ENCODE measurements at places on chromosomes 7 and 10.

GRCh38 chr7:51314726-51315125 is 1.9 kb downstream of the COBL start:
- DNase-seq, result no peak

DNA sequence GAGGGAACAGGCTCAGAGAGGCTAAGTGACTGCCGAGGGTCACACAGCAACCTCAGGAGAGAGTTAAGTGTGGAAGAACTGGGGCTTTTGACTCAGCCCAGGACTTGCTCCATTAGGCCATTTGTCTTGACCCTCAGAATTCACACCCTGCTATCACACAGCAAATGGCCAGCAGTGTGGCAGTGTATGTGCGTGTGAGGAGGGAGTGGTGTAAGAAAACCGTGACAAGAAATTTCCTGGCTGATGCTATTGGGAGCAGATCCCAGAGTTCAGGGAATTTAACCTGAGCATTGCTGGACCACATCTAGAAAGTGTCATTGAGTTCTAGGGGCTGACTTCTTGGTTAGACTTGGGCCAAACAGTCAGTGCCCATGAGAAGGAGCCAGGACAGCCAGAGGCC is 18.4 kb downstream of the VWA2 start:
- DNase-seq, result no peak

- DNase-seq, result no peak
Measured at GRCh38 chr7:151850491-151851124, 26.3 kb downstream of the PRKAG2 start.

DNA sequence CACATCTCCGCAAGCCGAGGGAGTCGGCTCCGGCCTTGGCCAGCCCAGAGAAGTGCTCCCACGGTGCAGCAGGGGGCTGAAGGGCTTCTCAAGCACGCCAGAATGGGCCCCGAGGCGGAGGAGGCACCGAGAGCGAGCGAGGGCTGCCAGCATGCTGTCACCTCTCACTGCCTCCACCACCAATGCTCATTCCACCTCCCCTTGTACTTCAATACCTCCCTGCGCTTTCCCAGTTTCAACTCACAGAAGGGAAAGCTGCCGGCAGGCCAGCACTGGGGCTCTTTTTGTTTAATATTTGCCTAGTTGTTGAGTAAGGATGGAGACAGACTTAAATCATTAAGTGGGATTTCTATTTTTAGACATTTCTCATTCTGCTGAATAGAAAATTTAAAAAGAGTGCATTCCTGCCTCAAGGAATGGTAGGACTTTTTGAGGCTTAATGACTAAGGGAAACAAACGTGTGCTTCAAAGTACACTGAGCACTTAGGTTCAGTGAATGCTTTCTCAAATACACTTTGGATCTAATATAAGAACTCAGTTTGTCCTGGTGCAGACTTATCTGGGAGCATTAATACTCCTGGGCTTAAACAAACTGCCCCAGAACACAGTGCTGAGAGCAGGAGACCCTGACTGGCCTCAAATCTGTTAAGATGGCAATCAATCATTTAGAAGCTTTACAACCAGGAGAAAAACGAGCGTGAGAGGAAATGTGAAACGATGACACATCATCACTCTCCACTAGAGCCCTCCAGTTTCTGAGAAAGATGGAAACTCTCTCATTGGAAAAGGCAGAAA is 131.2 kb downstream of the RALA start:
- no peak for DNase-seq

- no peak for DNase-seq
Measured at GRCh38 chr10:4981722-4982471, 18.7 kb downstream of the AKR1C1 start.

DNA sequence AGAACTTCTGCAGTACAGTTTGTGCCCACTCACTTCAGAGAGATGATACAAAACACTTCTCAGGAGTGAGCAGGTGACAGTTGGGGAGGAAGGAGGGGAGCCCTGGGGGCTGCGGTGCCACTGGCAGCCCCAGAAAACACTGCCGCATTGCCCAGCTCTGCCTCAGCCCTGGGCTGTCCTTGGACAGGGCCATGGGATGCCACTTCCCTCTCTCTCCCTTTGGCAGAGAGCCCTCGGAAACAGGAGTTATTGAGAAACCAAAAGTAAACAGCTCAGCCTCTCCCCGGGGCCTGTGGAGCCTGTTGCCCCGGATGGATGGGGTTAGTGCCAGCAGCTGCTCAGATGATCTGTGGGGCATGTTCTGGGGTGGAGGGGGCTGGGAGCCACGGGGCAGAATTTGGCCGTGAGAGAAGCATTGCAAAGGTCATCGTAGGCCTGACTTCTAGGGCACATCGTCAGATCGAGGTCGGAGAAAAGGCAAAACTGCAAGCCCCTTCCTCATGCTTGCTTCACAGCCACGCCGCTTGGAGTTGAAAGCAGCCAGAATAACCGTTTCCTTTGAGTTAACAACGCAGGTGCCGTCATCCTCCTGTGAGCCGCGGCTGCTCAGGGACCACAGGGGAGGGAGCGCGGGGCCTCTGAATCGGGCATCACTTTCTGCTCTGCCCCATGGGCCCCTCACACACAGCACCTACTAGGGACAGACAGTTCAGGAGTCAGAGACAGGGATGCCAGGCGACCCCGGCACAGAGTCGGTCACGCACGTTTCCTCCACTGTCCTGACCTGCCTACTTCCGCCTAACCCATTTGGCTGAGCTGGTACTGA is 256.4 kb downstream of the CAMK1D start:
- no peak for DNase-seq

Measured in epithelial cell of prostate (primary cell).